ENCODE measurements at places on chromosomes 4 and X.

DNA sequence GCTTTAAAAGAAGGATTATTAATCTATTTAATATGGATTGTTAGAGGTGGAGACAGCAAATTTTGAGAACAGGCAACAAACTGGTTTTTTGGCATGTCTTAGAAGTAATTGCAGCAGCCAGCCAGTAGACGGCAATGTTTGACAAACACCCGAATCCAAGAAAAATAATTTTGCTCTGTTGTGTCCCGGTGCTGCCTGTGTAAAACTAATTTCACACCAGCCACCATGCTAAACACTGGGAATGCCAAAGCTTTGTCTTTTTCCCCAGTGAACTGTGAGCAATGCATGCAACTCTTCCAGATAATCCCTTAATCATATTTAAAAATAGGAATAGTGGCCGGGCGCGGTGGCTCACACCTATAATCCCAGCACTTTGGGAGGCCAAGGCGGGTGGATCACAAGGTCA lies 25.9 kb downstream of the SMIM31 start:
- DNase-seq: no peak

DNA sequence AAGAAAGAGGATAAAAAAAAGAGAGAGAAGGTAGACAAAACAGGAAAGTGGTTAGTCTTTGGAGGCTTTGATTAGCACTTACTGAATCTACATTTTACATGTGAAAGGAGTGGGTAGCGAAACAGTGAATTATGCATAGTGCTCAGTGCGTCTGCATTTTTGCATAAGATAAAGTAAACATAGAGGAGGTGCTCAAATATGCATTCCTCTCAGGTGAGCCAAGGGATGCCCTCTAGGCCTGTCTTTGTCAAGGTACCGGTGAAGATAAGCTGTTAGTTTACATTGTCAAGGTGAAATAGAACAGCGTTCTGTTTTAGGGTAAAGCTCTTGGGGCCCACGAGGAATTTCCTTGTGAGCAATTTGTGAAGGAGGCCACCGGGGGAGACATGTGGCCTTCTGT lies 260.6 kb downstream of the TRIML1 start:
- no peak for DNase-seq

- DNase-seq: no peak
Observed at GRCh38 chrX:41026702-41027078, 58.6 kb upstream of the USP9X start.

GRCh38 chr4:38531141-38531727 lies 132.8 kb upstream of the KLF3 start:
- DNase-seq: no peak

GRCh38 chr4:71945791-71946190 lies 86.0 kb upstream of the NPFFR2 start:
- DNase-seq: no peak

DNA sequence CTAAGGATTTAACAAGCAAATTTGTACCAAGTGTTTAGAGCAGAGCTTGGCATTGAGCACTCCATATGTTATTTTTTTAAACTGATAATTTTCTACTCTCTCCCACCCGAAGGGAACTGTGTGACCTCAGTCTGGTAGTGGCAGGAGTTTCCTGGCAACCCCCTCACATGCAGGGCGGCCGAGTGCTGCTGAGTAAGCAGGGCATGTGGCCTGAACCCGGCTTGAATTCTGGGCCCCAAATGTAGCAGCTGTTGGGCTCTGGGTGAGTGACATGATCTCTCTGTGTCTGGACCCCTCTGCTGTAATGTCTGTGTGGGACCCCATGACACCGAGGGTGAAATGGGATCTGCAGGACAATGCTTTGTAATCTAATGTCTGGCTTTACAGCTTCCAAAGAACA lies 13.6 kb upstream of the C4orf50 start:
- DNase-seq: no peak

DNA sequence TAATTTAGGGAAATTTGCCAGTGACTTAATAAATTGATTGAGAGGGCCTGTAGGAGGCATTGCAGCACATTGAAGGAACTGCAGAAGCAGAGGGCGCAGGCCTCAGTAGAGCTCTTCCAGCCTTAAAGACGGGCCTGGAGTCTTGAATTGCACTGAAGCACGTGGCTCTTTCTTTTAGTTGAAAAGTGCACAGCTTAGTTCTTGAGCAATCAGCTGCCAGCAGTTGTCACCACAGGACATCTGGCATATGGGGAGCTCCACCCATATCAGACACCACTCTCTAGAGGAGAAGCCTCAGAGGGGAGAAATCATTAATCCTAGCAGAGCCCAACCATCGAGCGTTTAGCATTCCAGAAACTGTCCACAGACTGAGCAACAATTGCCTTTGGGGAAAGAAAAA lies 16.0 kb upstream of the FGF16 start:
- DNase-seq: no peak

DNA sequence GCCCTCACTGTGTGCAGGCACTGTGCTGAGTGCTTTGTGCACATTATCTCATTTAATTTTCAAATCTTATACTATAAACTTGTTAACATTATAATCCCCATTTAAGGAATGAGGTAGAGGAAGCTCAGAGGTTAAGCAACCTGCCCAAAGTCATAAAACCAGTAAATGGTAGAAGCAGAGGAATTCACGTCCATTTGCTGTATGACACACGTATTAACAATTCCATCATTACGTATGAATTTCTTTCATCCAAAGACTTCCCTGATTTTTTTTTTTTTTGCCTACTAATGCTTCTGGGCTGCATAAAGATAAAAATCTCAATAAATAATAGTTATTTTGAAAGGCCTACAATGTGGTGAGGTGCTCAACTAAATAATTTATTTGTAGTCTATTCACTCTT lies 64.5 kb upstream of the H2AZ1 start:
- DNase-seq: no peak

DNA sequence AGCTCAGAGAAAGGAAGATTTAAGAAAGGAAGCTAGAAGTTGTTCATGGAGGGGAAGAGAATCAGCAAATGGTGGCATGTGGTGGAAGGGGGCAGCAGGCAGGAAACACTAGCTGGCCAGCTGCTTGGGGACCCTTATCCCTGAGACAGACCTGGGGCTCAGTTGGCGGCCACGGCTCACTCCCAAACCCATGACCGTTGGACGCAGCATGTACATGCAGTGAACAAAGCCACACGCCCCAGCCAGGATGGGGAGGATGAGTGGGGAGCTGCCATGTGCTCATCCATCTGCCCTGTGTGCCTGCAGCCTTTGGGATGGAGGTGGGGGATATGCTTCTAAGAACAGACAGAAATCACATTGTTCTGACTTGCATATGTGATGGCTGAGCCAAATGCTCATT lies 155.2 kb upstream of the PABPC5 start:
- no peak for DNase-seq

GRCh38 chr4:40316333-40316781 lies 18.8 kb upstream of the CHRNA9 start:
- DNase-seq: no peak

DNA sequence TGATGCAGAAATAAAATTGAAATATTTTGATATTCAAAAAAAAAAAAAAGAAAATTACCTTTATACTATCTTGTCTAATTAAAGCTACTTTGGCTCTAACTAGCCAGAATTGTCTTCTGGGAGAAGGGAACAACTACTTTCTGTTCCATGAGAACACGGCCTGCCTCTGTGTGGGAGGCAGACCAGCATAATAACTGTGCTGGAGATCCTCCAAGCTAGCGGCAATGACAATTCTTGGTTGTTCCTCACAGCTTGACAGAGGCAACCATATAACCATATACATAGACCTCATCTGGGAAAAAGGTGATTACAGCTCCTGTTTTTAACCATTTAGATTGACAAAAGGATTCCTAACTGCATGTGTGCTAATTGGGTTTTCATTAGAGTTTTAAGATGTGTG lies 95.7 kb downstream of the RBMX2 start:
- DNase-seq: no peak

DNA sequence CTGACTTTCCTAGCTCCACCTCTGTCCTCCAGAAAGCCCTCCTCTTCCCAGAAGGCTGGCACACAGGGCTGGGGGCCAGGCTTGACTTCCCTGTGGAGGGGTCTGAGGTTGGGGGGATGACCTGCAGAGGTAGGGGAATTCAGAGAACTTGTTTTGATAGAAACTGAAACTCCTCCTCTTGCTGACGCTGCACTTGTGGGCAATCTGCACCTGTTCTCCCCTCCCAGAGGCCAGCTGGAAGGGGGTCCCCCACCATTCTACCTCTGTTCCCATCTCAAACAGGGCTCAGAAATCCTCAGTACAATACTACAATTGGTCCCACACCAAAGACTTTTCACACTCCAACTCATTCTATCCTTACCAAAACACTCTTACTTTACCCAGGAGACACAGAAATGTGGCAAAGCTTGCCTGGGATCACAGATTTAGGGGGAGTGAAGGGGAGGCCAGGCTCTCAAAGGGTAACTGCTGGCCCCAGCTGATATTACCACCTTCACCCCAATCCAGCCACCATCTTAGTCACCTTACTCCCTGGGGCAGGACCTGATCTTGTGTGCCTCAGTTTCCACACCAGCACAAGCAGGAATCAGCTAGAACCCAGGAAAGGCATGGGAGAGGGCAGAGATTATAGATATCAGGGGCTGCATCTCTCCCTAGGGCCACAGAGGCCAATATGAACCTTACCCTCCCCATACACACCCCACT lies 18.5 kb downstream of the OTUD5 start:
- DNase-seq: no peak

DNA sequence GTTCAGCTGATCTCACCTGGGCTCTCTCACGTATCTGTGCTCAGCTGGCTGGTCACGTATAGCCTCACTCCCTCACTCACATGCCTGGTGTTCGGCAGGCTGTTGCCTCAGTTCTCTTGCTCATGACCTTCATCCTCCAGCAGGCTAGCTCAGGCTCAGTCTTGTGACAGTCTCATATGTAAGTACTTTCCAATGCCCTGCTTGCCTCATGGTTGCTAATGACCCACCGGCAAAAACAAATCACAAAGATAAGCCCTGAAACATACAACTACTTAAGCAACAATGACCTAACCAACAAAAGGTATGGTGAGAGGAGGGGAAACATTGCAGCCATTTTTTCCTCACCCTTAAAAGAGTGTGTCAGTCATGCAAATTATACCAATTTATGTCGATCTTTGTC lies 25.0 kb downstream of the MEPE start:
- no peak for DNase-seq

GRCh38 chrX:130877892-130878341 lies 25.1 kb downstream of the ENOX2 start:
- DNase-seq: no peak

- DNase-seq: no peak
Observed at GRCh38 chr4:111323496-111323895, 700.6 kb upstream of the PITX2 start.

- DNase-seq: no peak
Observed at GRCh38 chr4:31783311-31783710, 1063.1 kb downstream of the PCDH7 start.

GRCh38 chr4:35164063-35164462 lies 1080.3 kb downstream of the ARAP2 start:
- no peak for DNase-seq

DNA sequence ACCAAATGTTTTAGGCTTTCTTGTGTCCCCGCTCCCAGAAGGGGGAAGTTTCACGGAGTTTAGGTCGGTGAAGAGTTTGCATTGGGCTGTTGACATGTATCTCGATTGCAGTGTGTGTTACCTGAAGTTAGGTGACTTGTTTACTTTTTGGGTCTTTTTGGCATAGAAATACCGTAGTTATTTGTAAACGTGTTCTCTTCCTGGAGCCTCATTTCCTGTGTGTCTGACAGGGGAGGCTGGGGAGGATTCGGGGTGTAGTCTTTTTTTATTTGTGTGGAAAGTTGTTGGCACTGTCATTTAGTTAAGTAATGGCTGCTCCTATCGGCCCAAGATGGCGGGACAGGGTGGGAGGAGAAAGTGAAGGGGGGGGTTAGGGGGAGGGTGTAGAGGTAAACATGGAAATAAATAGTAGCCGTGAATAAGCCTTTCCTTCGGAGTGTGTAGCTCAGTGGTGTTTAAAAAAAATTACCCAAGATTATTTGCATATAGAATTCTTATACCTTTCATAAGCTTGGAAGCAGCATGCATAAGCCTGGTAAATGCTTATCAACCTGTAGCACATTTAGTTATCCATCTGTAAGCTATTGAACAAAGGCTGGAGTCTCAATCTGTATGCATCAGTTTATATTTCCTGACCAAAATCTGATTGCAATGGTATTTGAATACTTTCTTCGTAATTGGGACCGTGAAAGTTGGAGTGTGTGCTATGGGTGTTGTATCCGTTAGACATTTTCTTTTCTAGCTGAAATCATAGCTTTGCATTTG lies 1.6 kb downstream of the KDM6A start:
- DNase-seq: no peak

- no peak for DNase-seq
Observed at GRCh38 chr4:153485860-153486259, 19.7 kb downstream of the TMEM131L start.

DNA sequence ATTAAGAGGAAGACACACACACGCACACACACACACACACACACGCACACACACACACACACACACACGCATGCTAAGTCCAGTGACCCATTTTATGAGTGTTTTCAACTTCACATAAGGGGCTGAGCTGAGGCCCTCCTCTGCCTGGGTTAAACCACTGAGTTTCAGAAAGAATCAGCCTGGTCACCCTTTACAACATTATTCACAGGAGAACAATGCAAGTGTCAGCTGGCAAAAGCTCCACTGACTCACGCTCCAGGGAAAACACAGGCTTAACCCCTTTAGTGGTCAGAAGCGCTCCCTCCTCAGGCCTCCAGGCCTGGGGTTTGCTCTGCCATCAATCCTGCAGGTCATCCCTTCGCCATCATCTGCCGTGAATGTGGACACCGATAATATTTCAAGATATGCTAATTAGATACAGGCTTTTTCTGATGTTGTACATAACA lies 46.9 kb downstream of the ACOX3 start:
- DNase-seq: no peak

DNA sequence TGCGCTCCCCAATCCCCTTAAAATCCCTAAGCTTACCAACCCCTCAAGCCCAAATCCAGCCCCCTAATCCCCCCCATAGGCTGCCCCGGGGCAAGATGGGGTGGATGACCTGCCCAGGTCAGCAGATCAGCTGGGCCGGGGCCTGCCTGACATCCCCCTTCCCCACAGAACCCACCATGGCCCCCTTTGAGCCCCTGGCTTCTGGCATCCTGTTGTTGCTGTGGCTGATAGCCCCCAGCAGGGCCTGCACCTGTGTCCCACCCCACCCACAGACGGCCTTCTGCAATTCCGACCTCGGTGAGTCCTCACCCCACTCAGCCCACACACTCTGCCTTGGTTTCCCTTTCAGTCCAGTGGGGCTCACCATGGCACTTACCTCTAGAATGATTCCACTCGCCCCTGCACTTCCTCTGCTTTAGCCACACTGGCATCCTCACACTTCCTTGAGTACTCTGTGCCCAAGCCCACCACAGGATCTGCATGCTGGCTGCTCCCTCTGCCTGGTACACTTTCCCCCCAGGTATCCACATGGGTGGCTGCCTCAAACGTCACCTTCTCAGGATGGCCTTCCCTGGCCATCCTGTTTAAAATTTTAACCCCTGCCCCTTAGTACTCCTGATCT lies 1.1 kb downstream of the TIMP1 start:
- no peak for DNase-seq

DNA sequence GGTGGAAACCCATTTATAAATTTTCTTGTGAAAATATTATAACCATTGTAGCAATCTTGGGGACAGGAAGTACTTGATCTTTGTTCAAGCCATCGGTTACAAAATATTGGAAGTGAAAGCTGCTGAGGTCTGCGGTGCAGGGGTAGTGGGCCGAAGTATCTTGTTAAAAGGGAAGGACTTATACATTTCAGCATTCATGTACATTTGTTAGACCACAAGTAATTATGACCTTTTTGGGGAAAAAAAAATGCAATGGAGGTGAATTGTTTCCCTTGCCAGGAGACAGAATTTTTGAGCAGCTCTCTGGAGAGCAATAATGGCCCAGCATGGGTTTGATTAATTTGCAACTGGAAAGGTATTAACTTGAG lies 121.3 kb downstream of the EGF start:
- DNase-seq: no peak

GRCh38 chrX:133413218-133413925 lies 1.9 kb downstream of the GPC4 start:
- DNase-seq: no peak

All from stimulated activated CD8-positive, alpha-beta memory T cell treated with anti-CD3 and anti-CD28 coated beads, Interleukin-4, amount 100 ng/mL, for 1 hour (primary cell).